ENCODE measurements at places on chromosomes 2 and 18.

GRCh38 chr2:218988650-218989049, 3.7 kb upstream of the FEV start:
- DNase-seq, result no peak

- DNase-seq, result no peak
Observed at GRCh38 chr18:67363694-67364093, 152.8 kb downstream of the DSEL start.

GRCh38 chr2:111918383-111918806, 20.0 kb downstream of the MERTK start:
- DNase-seq, result no peak

DNA sequence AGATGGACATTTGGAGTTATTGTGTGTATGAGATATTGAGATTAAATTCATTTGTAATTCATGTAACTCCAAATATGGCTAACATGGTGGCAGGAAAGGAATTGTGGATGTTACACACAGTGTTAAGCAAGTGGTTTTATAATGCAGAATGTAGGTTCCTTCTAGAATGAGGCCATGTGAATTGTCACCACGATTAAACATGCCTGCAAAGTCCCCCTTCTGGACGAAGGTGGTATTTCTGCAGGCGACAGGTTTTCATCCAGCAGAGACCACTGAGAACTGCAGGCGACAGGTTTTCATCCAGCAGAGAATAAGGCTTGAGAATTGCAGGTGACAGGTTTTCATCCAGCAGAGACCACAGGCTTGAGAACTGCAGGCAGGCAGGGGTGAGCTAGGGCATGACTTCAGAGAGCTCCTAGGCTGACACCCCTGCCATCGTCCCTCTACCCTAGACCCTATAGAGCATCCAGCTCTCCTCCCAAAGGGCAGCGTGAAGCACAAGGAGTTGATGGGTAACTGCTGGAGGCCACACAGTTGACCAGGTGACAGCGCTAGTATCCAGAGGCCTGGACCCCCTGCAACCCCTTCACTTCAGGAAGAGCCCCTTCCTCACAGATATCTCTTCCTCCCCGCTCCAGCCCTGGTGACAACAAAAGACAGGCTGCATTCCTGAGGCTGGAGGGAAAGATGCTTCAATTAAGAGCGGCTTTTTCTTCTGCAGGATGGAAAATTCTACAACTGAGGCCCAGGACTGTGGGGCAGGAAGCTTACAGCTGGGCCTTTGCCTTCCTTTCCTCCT, 175.8 kb downstream of the LOXHD1 start:
- DNase-seq, result peak; percentile 64

- DNase-seq, result no peak
Observed at GRCh38 chr2:213090772-213091171, 60.6 kb downstream of the IKZF2 start.

GRCh38 chr2:226267516-226268289, 531.9 kb downstream of the IRS1 start:
- no peak for DNase-seq

DNA sequence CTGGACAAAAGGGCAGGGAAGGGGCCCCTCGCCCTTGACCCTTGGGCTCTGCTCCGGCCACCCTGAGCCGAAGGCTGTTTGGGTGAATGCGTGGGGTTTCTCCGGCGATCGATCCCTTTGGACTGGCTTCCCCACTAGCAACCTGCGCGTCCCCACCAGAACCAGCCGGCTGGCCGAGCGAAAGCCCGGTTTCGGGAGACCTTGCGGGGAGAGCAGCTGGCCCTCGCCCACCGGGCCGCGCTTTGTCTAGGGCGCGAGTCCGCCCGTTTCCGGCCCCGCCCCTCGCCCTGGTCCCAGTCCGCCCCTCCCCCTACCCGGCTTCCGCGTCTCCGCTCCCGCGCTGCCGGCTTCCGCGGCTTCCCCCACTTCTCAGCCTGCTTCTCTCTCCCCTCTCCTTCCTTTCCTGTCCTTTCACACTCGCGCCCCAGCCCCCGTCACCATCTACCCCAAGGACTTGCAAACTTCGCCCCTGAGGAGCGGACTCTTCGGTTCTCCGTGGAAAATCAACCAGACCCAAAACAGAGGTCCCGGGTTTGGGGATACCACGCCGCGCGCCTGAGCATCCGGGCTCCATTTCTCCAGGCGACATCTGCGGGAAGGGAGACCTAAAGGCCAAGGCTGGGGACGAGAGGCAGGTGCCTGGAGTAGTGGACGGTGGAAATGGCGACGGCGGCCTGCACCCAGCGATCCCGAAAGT, 48.0 kb upstream of the ATP6V1B1 start:
- DNase-seq, result peak; percentile 19

- no peak for DNase-seq
Observed at GRCh38 chr2:41907771-41908207, 140.0 kb upstream of the PKDCC start.

- DNase-seq, result no peak
Observed at GRCh38 chr2:29528891-29529520, 392.4 kb downstream of the ALK start.

GRCh38 chr18:56565551-56566345, 72.6 kb downstream of the TXNL1 start:
- no peak for DNase-seq

DNA sequence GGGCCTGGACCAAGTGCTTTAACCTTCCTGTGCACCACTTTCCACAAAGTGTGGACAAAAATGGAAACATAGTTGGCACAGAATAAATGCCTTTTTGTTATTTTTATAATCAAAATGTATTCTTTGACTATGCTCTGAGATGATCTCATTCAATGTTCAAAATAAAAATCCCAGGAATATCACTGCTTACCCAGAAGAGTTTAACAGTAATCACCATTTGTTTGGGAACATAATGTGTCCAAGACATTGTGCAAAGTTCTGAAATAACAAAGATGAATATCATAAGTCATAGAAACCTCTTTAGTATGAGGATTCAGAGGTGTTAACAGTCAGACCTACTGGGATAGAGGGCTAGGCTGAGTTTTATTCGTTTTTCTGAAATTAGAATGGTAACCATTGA, 668.1 kb downstream of the CNTNAP5 start:
- no peak for DNase-seq

DNA sequence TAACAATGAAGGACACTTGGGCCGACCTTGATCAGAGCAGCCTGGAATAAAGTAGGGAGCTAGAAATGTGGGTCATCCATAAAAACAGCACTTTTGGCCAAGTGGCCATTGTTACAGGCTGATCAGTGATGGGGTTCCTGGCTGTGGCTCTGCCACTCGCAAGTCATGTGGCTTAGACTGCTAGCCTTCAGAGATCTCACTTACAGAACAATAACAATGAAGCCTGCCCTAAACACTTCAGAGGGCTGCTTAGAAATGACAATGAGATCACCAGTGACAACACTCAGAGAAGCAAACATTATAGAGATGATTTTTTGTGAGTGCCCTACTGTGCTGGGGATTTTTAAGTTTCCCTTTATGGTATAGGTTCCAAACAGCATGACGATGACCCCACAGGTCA, 107.9 kb upstream of the LMAN1 start:
- no peak for DNase-seq

- no peak for DNase-seq
Observed at GRCh38 chr2:235968155-235968554, 200.0 kb downstream of the GBX2 start.

DNA sequence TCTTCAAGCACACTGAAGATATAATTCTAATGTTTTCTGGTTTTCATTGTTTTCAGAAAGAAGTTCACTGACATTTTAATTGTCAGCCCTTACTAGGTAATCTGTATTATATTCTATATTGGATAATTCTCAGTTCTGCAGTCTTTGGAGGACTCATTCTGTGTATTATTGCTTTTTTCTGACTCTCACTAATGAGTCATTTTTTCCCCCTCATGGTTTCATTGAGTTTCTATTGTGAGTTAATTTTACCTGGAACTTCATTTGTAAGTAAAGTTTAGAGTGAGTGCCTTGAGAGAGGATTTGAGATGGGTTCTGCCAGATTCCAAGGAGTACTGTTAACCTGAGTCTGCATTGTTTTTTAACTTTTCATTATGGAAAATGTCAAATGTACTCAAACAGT, 90.4 kb upstream of the LYPD1 start:
- DNase-seq, result no peak

DNA sequence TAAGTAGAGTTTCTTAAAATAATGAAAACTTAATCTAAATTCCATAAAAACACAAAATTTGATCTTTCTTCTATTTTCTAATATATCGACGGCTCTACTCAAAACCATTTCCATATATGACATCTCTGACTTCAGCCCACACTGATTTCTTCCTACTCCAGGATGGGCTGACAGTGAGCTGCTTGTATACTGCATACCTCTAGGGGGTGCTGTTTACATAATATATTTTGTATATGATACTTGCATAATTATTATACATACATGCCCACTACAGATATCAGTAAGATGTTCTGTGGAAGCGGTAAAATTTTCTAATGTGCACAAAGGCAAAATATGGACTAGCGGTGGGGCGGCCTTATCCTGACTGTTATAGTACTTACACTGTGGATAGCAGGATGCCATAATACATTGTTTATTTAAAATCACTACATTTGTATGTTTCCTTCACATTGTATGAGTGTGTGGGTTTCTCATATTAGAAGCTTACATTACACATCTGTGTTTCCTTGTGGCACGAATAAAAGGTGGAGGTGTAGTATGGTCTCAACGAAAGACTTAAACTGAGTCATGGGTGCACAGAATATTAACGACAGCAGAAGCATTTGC, 66.1 kb upstream of the NXPH2 start:
- DNase-seq, result no peak

DNA sequence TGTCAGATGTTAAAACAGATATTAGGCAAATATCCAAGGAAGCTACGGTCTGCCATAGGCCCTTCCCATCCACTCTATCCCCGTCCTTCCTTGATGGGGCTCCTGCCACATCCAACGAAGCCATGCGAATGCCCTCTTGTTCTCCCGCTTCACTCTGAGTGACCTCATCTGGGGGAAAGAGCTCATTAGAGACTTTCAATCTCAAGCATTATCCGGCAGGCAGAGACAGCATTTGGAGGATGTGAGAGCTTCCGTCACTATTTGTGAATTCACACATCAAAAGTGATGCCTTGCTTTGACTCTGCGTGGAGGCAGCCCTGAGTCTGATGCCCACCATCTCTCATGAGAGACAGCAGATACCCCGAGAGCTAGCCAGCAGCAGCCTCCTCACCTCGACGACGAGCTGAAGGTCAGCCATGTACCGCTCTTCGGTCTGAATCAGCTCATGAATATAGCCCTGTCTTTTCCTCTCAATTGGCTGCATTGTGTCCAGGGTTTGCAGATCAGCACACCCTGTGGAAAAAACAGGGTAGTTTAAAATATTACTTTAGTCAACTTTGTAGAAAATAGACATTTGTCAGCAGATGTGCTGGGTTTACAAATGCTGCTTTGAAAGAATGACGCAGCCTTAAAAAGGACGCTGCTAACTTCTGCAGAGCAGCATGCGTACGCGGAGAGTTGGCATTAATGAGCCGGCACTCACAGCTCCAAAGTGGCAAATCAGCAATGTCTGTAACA, 45.9 kb downstream of the FAM228A start:
- no peak for DNase-seq

- no peak for DNase-seq
Observed at GRCh38 chr2:241652142-241652541, 14.6 kb downstream of the ATG4B start.
